ENCODE measurements at places on chromosomes 6 and 20.

DNA sequence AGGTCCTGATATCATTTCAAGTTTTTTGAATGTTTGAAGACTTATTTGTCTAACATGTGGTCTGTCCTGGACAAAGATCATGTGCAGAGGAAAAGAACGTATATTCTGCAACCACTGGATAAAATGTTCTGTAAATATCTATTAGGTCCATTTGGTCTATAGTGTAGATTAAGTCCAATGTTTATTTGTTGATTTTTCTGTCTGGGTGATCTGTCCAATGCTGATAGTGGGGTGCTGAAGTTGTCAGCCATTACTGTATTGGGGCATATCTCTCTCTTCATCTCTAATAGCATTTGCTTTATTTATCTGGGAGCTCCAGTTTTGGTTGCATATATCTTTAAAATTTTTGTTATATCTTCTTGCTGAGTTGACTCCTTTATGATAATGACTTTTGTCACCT, 258.4 kb upstream of the CITED2 start:
- DNase-seq: no peak

DNA sequence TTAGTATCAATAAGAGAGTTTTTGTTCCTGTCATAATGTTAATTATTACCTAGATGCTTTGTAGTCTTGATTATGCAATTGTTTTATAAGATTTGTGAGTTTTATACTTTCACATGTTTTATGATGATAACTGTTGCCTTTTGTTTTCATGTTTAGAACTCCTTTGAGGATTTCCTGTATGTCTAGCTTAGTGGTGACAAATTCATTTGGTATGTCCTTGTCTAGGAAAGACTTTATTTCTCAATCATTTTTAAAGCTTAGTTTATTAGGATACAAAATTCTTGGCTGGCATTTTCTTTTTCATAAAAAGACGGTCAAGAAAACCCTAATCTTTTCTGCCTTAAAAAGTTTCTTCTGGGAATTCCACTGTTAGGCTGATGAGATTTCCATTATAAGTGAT, 849.9 kb upstream of the EYS start:
- no peak for DNase-seq

DNA sequence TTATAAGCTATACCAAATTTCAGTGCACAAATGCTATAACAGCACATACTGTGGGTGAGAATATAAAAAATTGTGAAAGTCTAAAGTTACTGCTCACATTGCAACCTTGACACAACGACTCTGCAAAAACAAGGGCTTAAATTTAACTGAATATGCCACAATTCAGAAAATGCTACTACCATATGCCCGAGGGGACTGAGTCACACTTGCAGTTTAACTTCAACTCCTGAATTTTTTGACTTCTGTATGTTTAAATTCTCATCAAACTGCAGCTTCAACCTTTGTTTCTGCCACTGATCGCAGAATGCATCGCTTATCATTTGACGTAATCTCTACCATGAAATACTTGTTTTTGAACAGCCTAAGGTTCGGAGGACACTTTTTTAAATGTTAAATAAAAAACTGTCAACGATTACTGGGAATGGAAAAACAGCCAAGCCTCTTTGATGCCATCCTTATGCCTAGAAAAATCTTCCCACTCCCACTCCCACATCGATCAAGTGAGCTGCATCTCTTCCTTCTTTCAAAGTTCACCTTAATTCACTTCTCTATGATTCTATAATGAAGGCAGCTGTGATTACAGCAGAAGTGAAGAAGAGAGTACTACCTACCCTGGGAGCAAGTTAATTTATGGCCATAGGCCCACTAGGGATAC, 136.5 kb downstream of the ATXN1 start:
- no peak for DNase-seq

DNA sequence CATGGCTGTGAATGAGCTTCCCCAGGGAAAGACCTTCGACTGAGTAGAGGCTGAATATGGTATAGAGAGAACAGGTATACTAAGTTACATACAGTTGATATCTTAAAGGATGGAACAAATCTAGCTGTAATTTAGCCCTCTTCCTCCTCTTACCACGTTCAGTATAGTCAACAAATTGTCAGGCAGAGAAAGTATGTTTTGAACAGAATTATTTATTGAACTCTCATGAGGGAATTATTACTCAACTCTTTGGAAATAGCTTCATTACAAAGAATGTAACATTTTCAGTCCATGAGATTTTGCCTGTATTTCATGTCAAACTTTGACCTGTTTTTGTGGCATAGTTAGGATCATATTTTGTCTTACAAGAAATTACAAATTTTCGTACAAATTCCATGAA, 63.0 kb downstream of the SH3BGRL2 start:
- no peak for DNase-seq

- no peak for DNase-seq
Measured at GRCh38 chr20:50750145-50750671, 18.8 kb downstream of the PARD6B start.

- DNase-seq: no peak
Measured at GRCh38 chr6:121285041-121285440, 49.2 kb downstream of the TBC1D32 start.

- no peak for DNase-seq
Measured at GRCh38 chr20:7911586-7912330, 28.5 kb downstream of the HAO1 start.

DNA sequence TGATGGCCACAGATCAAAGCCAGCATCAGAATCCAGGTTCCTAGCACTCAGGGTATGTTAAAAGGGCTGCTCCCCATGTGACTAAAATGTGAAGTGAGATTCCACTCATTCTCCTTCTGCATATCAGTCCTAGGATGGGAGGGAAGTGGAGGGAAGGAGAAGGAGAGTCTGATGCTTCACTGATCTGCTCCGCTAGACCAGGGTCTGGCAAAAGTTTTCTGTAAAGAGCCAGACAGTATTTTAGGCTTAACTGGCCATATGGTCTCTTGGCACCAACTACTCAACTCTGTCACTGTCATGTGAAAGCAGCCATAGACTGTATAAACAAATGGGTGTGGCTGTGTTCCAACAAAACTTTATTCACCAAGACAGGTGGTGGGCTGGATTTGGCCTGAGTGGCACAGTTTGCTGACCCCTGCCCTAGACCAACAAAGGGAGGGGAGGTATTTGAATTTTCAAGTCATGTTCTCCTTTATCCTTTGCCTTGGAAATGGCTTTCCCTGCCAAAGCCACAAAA, 22.6 kb downstream of the GHRH start:
- DNase-seq: no peak

DNA sequence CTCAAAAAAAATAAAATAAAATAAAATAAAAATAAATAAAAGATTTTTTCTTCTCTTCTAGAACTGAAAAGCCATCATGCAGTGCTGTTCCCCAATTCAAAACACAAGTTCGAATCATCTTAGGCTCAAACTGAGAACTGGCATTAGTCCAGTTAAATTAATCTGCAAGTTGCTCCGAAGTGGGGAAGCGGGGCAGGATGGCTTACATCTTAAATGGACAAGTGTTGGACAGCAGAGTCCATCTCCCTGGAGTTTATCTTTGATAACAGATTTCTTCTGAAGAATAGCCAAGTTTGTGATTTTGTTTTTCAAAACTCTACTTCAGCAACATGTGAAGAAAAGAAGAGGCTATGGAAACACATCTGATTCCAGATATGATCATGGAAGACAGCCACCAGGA, 111.3 kb upstream of the ASF1A start:
- DNase-seq: no peak

GRCh38 chr6:84554074-84554473, 210.3 kb downstream of the TBX18 start:
- no peak for DNase-seq

DNA sequence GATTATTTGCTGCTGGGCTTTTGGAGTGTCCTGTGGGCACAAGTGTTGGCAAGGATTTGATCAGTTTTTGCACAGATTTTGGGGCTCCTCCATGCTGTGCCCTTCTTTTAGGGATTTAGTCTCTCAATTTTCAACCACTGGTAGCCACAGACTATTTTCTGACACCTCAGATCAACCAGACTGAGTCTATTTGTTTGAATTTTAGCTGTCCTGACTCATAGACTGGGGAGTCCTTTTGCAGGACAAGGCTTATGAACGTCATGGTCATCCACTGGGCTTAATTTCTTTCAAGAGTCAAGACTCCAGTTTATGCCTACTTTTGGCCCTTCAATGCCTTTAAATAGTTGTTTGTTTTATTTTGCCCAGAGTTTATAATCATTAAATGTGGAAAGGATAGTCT, 59.3 kb downstream of the BCKDHB start:
- DNase-seq: no peak

GRCh38 chr20:9660236-9660868, 146.0 kb downstream of the LAMP5 start:
- DNase-seq: no peak

DNA sequence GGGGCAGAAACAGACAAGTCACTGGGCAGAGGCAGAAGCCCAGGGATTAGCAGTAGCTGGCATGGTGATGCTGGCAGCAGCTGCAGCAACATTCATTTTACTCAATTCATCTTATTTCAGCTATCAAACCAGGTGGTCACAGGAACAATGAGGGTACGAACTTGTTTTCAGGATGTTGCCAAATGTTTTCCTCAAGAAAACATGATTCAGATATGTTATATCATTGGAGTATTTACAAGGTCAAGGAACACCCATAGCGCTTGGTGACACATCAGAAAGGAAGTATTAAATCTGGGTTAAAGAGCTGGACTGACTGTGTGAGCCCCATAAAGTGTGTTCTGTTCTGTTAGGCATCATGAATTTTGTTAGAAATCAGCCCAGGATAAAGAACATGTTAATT, 456.9 kb upstream of the ID4 start:
- no peak for DNase-seq

DNA sequence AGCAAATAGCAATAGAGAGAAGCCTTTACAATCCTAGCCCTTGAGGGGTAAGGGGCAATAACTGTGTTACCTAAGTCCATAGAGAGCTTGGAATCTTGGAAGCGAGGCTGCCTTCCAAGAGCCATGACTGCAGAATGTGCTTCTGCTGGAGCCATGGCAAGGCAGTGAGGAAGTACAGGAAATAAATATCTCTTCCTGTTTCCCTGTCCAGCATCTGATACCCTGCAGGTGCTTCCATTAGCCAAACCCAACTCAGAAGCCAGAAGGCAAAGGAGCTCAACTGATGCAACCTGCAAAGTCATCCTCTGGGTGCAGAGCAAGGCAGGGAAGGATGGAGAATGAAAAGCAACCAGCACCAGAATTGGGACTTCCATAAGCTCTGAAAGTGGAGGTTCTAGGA, 41.0 kb upstream of the KLHL31 start:
- DNase-seq: no peak

- DNase-seq: no peak
Measured at GRCh38 chr6:6169141-6169540, 151.3 kb downstream of the F13A1 start.

GRCh38 chr6:25883536-25883935, 9.5 kb upstream of the SLC17A3 start:
- DNase-seq: no peak

DNA sequence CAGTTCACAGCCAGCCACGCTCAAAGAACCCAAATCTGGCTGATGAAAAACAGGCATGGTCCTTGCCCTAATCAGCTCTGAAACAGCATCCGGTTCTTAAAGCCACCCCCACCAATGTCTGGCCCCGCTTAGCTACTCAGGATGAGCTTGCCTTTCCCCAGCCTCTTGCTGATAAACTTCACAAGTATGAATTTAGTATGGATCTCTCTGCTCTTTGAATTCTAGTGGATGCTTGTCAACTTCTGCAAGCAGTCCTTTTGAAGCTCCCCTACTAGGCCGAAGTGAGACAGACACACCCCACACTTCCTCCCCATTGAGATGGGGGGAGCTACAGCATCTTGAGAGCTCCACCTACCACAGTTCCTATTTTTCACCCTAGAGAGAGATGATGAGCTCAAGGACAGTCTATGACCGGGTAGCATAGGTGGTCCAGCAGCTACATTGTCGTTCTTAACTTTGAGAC, 36.7 kb downstream of the EBF4 start:
- no peak for DNase-seq

GRCh38 chr6:44701038-44701636, 313.6 kb downstream of the CDC5L start:
- no peak for DNase-seq

DNA sequence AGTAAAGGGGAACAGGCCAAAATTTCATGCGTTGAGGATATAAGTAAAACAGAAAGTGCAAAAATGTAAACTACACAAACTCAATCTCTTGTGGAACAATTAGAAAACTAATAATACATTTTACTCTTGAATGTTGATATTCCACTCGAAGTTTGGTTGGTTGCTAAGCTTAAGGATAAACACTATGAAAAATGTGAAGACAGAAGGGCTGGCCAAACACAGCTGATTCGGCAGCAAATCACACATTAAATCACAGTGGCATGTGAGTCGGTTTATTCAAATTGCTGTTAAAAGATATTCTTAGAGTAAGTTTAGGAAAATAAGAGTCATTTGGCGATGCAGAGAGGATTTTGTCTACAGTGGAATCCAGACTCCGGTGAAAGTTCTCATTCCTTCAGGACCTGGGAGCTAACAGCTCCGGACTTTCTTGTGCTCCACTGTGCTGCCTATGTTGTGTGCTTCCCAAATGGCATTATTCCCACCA, 1.4 kb upstream of the EPM2A start:
- no peak for DNase-seq

GRCh38 chr6:14701946-14702345, 543.9 kb upstream of the JARID2 start:
- no peak for DNase-seq

- DNase-seq: no peak
Measured at GRCh38 chr6:139553916-139554315, 179.5 kb upstream of the CITED2 start.

DNA sequence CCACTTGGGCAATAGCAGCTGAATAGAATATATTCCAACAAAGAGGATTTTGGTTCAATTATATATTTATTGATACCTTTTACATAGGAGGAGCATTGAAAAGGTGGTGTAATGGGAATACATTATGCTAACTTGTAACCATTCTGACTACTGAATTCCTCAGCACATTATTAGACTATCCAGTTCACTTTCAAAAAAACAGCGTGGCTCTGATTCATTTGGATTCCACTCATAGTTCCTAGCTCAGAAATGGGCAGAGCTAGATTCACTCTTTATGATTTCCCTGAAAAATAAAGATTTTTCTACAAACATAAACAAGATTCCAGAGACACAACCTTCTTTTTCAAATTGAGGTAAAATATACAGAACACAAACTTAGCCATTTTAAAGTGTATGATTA, 9.2 kb upstream of the TRERF1 start:
- no peak for DNase-seq

DNA sequence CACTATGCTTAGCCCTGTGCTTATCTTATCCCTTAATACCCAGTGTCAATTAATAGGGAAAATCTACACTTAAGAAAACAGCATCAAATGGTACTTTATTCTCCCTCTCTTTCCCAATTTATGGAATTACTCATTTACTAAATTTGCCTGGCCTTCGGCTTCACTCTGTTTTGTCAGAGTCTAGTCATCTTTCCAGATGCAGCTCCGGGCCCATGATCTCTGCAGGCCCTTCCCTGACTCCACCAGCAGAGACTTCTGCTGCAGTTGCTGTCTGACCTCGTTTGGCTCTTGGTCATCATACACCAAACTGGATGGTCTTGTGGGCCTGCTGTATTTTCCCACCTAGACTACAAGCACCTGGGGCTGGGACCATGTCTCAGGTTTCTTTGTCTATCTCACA, 27.4 kb downstream of the MRS2 start:
- no peak for DNase-seq

- DNase-seq: no peak
Measured at GRCh38 chr20:4800676-4801449, 79.2 kb downstream of the PRND start.

GRCh38 chr6:95352064-95352795, 225.1 kb upstream of the MANEA start:
- DNase-seq: no peak

Data from GM12891 (cell line).